ENCODE measurements at places on chromosomes 2 and 18.

DNA sequence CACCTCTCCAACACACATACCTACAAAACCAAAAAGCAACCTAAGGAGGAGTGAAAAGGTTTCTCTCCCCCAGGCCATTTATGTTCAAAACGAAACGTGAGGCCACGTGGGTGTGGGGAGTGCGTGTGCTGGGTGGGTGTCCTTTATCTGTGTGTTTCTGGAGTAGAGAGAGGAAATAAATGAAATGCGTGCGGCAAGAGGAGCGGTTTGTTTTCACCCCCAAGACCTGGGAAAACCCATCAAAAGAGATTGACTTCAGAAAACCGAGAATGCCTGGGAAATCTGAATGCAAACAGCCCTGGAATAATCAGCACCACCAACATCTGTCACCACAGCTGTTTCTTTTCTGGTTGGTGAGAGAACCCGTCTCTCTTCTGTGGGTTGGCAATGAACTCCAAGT lies 137.4 kb downstream of the INSIG2 start:
- no peaks in the 10 kb centered on the region for H3K36me3 ChIP-seq
- no peak for DNase-seq
- H3K4me1 ChIP-seq, result peaks cover 9% of the 10 kb centered on the region
- H3K4me3 ChIP-seq, result no peak overlapping the region

GRCh38 chr2:29166242-29167039 lies 51.2 kb downstream of the CLIP4 start:
- no peak overlapping the region for H3K27ac ChIP-seq
- H3K4me1 ChIP-seq, result no peaks in the 10 kb centered on the region
- no peaks in the 10 kb centered on the region for H3K36me3 ChIP-seq
- H3K27me3 ChIP-seq, result no peaks in the 10 kb centered on the region

DNA sequence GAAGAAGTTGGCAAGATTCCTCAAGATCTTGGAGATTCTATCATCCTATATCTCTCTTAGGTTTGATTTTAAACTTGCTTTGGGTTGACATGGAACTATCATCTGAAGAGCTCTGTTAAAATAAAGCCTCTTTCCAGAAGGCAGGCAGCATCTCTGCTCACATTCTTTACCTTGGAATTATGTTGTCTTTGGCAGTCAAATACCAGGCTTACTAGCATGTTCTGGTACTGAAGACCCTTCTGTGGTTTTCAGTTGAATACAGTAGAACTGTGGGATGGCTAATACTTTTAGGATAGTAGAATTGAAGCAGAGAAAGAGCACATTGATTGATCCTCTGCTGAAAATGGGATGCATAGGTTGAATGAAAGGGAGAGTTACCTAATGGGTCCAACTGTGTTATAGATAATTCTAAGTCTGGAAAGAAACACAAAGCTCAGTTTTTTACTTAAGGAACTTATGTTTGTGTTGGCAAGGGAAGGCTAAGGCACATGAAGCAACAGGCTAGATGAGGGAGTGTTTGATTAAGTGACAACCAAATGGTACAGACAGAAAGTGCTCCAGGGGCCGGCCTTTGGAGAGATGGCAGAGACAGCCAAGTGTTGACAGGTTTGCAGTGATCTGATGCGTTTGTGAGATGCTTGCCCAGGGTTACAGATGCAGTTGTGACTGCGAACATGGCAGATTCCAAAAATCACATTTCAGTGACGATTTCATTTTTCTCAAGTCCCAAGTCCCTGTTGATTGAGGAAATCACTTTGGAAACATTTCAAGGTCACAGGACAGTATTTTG lies 397.9 kb downstream of the MEIS1 start:
- no peaks in the 10 kb centered on the region for H3K4me1 ChIP-seq
- no peaks in the 10 kb centered on the region for H3K27me3 ChIP-seq
- H3K27ac ChIP-seq, result no peak overlapping the region
- no peak overlapping the region for H3K4me3 ChIP-seq
- no peaks in the 10 kb centered on the region for H3K36me3 ChIP-seq
- DNase-seq, result no peak

GRCh38 chr2:207153266-207153975 lies 12.3 kb downstream of the KLF7 start:
- no peak overlapping the region for H3K4me3 ChIP-seq
- no peaks in the 10 kb centered on the region for H3K36me3 ChIP-seq
- peaks cover 94% of the 10 kb centered on the region for H3K4me1 ChIP-seq
- H3K27me3 ChIP-seq, result no peaks in the 10 kb centered on the region
- no peak for DNase-seq
- H3K27ac ChIP-seq, result peak overlapping the region; percentile 51

GRCh38 chr2:203340791-203341487 lies 12.7 kb downstream of the ABI2 start:
- H3K4me3 ChIP-seq, result no peak overlapping the region
- H3K27me3 ChIP-seq, result no peaks in the 10 kb centered on the region
- peaks cover 14% of the 10 kb centered on the region for H3K36me3 ChIP-seq
- no peak for DNase-seq
- no peaks in the 10 kb centered on the region for H3K4me1 ChIP-seq

- H3K36me3 ChIP-seq, result no peaks in the 10 kb centered on the region
- peak overlapping the region; percentile 41 for H3K27ac ChIP-seq
- H3K4me1 ChIP-seq, result peaks cover 18% of the 10 kb centered on the region
- no peak for DNase-seq
- H3K4me3 ChIP-seq, result no peak overlapping the region
Observed at GRCh38 chr2:20091305-20091991, 40.0 kb upstream of the LAPTM4A start.

GRCh38 chr2:45009303-45009927 lies at the start of gene SIX2:
Gene SIX2 (minus strand): TSS chr2:45009452. CDS start chr2:45009110, 342 bp downstream.
- H3K4me3 ChIP-seq, result peak within 1 kb of the TSS; percentile 48
- H3K27me3 ChIP-seq, result peaks cover 63% of the 10 kb centered on the region
- H3K36me3 ChIP-seq, result no peaks in the 10 kb centered on the region
- peaks cover 62% of the 10 kb centered on the region for H3K4me1 ChIP-seq
- peak within 1 kb of the TSS; percentile 72 for H3K27ac ChIP-seq
- DNase-seq, result no peak

GRCh38 chr2:176237456-176237855 lies 31.8 kb upstream of the MTX2 start:
- H3K27ac ChIP-seq, result no peak overlapping the region
- no peaks in the 10 kb centered on the region for H3K4me1 ChIP-seq
- H3K4me3 ChIP-seq, result no peak overlapping the region
- H3K27me3 ChIP-seq, result no peaks in the 10 kb centered on the region

DNA sequence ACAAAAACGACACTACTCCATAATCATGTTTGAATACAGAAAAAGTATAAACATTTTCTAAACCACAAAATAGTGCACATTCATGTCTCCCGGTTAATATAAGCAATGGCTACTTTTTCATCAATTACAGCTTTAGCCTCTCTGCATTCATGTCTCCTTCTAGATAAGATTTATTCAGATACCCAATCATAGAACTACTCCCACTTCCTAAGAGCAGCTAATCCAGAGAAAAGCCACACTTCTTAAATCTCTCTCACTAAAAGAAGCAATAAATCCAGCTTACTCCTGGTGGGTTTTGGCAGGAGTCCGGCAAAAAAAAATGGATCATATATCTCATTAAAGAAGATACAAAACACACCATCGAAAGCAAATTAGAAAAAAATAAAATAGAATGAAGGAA lies 20.1 kb downstream of the DSEL start:
- DNase-seq, result no peak
- H3K27ac ChIP-seq, result no peak overlapping the region
- H3K27me3 ChIP-seq, result no peaks in the 10 kb centered on the region
- no peaks in the 10 kb centered on the region for H3K4me1 ChIP-seq
- no peak overlapping the region for H3K4me3 ChIP-seq

DNA sequence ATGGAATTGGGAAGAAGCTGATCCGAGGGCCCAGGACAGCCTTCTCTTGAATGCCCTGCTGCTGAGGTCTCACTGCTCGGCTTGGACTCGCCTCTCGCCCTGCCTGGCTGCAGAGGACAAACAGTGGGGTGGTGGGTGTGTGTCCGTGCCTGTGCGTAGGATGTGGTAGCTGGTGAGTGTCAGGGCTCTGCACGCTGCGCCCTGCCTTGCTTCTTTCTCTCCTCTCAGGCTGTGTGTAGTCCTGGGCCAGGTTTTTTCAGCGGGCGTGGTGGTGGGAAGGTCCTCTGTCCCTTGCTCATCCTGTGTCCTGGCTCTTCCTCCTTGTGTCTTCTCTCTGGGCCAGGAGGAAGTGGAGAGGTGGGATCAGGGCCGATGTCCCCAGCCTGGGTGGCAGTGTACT lies 44.8 kb downstream of the RRM2 start:
- H3K4me1 ChIP-seq, result no peaks in the 10 kb centered on the region
- no peaks in the 10 kb centered on the region for H3K36me3 ChIP-seq
- no peaks in the 10 kb centered on the region for H3K27me3 ChIP-seq

DNA sequence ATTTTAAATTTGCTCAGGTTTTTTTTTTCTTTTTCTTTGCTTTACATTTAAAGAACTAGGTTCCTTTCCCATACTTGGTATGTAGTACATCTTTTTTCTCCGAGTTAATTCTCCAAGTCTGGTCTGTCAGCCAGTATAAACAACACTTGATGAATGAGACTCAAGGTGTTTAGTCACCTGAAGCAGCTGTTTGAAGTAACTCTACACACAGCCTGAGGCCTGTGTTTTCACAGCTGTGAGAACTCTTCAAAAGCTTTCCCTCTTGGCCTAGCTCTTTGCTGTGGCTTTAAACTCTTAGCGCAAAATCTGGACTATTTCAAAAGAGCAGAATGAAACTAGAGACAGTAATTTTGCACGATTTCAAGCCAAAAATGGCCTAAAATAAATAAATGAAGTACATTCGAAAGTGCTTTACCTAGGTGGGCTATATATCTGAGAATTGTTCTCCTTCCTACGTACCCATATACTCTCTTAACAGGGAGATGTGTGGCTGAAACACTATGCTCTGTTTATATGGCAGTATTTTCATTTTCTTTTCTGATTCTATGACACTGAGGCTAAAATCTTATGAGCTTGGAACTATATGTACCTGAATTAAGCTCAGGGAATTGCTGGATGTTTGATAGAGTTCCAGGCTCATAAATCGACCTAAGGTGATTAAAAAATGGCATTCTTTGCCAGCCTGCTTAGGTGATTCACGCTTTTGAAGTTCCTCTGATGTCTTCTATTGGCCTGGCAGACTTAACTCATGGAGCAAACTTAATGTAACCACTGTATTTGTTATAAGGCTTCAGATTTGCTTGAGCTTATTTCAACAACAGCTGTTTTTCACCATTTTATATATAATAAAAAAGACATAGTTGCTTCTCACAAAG lies 1044.1 kb upstream of the ZEB2 start:
- no peaks in the 10 kb centered on the region for H3K36me3 ChIP-seq
- no peak overlapping the region for H3K4me3 ChIP-seq
- peak overlapping the region; percentile 54 for H3K27ac ChIP-seq
- no peaks in the 10 kb centered on the region for H3K27me3 ChIP-seq
- no peak for DNase-seq

GRCh38 chr2:114527330-114527983 lies 85.0 kb downstream of the DPP10 start:
- H3K4me1 ChIP-seq, result no peaks in the 10 kb centered on the region
- no peak overlapping the region for H3K27ac ChIP-seq
- no peaks in the 10 kb centered on the region for H3K27me3 ChIP-seq

DNA sequence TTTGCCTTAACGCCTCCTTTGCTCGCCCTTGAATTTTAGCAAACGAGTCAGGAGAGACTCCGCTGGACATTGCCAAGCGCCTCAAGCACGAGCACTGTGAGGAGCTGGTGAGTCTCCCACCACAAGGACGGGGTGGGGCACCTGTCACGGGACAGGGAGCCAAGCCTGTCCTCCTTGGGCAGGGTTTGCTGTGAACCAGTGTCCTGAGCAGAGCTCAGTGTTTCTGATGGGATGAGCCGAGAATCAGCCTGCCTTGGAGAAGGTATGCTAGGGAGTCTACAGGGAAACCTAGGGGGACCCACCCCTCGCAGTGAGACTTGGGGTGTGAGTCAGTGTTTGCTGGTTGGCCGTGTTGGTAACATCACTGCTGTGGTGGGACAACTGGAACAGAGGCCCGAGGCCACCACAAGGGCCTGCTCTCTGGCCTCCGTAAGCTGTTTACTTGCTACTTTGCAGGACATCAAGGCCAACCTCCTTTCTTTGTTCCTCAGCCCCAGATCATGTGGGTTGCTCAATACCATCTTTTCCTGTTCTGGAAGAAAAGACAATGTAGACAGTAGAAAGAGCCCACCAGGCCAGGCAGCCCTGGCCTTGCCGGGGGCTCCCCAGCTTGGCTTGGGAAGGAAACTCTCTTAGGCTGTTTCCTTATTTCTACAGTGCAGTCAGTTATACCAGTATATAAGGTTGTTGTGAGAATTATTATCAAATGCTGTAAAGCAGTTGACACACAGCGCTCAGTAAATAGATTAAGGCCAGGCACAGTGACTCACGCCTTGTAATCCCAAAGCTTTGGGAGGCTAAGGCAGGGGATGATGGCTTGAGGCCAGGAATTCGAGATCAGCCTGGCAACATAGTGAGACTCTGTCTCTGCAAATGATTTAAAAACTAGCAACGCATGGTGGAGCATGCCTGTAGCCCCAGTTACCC lies 42.4 kb downstream of the ITGB1BP1 start:
- peaks cover 7% of the 10 kb centered on the region for H3K4me1 ChIP-seq
- peak overlapping the region; percentile 89 for H3K27ac ChIP-seq
- H3K27me3 ChIP-seq, result no peaks in the 10 kb centered on the region
- no peak for DNase-seq

GRCh38 chr2:100198461-100199230 lies 56.3 kb upstream of the AFF3 start:
- H3K27ac ChIP-seq, result peak overlapping the region; percentile 83
- no peaks in the 10 kb centered on the region for H3K36me3 ChIP-seq
- H3K4me1 ChIP-seq, result peaks cover 19% of the 10 kb centered on the region
- H3K27me3 ChIP-seq, result no peaks in the 10 kb centered on the region

DNA sequence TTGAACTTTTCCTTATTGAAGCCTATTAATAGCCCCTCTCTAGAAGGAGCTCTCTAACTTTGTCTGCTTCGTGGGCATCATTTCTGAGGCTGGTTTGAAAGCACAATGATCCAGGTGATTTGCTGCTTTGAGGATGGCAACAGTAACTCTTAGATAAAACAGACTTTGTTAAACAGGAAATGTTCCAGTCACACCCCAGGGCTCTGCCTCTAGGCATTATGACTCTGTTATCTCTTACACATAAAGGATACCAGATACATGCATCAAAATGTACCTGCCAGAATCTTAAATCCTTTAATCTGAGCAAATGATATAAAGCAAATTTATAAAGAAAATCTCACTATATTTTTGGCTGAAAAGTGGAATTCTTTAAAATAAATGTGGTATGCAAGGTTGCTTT lies 52.3 kb downstream of the GAD1 start:
- DNase-seq, result no peak
- no peak overlapping the region for H3K27ac ChIP-seq
- no peaks in the 10 kb centered on the region for H3K36me3 ChIP-seq
- no peak overlapping the region for H3K4me3 ChIP-seq
- peaks cover 3% of the 10 kb centered on the region for H3K4me1 ChIP-seq

DNA sequence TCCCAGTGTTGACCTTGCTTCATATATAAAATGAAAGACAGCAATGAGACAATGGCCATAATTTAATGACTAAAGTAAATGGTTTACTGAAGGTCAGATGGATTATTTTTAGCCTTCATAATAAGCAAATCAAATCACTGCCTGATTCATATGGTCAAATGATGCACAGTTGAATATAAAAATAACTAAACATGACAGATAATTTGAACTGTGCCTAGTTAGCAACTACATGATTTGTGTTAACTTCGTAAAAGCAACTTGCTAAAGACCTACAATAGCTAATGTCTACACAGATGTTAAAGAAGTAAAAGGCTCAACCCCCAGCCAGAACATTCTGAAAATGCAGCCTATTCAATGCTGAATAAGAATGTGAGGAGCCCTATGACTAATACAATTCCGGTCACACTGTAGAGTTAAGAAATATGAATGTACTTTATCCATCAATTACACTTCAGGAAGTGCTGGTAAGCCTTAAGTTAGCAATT lies 590.8 kb upstream of the CDH2 start:
- DNase-seq, result no peak
- no peaks in the 10 kb centered on the region for H3K4me1 ChIP-seq
- H3K27me3 ChIP-seq, result no peaks in the 10 kb centered on the region
- no peak overlapping the region for H3K4me3 ChIP-seq
- no peak overlapping the region for H3K27ac ChIP-seq
